ENCODE measurements at places on chromosomes 1 and 21.

DNA sequence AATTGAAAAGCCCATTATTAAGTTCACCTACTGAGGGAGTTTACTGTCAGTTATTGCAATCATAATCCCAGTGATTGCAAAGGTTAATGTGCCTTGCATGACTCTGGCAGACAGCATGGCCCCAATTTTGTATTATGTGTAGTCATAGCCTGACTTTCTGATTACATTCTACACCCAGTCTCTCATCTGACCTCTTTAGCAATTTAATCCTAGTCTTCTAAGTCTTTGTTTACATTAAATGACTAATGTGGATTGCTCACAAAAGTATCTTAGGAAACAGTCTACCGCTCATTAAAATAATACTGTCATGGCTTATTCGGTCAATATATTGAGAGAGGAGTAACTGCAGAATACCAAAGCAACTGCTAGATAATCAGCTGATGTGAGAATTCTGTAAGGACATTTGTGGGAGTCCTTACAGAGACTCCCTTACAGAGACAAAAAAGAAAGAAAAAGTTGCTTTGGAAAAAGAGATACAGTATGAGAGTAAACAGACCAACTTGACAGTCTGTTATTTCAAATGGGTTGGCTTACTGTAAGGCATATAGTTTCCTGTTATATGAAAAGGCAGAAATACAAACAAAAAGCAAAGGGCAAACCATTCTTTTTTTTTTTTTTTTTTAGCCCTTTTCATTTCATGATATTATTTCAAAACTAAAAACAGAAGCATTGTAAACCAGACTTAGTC is 42.8 kb downstream of the SMG7 start:
- no peak for DNase-seq

DNA sequence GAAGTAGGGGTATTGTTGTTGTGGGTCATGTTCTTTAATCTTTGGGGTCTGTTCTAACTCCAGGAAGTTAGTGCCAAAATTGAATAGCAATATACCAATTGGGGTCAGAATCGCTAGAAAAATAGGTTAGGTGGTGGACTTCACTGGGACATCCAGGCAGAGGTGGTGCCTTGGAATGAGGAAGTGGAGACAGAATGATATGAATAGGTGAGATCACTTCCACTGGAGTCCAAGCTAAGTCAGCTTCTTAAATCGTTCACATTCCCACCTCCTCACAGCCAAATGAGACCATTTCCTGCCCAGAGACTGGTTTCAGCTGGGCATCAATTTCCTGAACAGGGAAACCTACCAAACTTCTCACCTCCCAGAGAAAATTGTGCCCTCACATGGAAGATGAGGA is 137.8 kb upstream of the RAB4A start:
- no peak for DNase-seq

DNA sequence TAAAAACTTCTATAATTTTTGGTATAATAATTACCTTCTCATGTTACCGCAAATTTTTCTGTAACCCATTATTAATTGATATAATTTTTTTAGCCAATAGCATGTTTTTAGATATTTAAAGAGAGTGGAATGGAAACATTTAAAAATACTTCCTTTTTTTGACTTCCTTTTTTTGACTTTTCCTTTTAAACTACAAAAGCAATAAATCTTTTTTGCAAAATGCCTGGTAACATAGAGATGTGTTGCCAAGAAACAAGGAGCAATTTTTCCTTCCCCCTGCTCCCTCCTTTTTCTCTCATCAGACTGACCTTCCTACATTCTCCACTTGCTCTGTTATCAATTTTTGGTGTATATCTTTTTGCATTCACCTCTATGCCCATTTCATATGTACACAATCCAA is 666.2 kb downstream of the ADGRL2 start:
- no peak for DNase-seq

- DNase-seq, result no peak
Observed at GRCh38 chr1:67342076-67342890, 34.6 kb downstream of the IL12RB2 start.

- peak; percentile 53 for DNase-seq
Observed at GRCh38 chr1:209755926-209756614, at the start of gene TRAF3IP3. Gene TRAF3IP3 (plus strand): TSS chr1:209756053. CDS start chr1:209760040, 3,987 bp downstream.

GRCh38 chr1:210262167-210262896 is 29.7 kb downstream of the SERTAD4 start:
- no peak for DNase-seq

DNA sequence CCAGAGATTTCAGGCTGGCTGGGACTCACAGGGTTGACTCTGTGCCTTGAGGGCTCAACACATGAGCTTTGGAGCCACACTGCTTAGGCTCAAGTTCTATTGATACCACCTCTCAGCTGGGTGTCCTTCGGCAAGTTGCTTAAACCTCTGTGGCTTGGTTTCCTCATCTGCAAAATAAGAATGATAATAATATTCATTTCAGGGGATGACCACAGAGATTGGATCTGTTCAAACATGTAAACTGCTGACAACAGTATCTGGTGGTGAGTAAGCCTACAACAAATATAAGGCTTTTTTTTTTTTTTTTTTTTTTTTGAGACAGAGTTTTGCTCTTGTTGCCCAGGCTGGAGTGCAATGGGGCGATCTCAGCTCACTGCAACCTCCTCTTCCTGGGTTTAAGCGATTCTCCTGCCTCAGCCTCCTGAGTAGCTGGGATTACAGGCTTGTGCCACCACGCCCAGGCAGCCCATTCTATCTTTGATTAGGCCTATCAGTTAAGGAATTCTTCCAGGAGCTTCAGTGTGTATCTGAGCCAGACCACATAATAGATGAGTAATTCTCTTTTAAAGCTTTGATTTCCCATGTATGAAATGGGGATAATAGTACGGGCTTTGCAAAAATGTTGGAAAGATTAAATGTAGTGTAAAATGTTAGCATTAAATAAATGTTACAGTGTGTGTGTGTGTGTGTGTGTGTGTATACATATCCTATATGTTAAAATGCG is 437.6 kb downstream of the PRDM2 start:
- DNase-seq, result no peak

DNA sequence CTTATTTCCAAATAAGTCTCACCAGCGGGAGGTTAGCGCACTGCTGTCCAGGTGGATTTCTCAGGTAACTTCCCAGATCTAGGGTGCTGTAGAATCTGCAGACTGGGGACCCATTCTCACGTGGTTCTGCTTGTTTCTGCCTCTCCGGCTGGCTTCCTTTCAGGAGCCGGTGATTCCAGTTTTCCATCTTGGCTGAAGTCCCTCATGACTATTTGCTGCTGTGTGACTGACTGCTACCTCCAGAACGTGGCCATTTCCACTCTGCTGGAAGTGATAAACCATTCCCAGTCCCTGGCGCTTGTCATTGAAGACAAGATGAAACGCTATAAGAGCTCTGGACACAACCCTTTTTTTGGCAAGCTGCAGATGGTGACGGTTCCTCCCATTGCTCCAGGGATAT is 76.0 kb downstream of the DOP1B start:
- DNase-seq, result no peak

GRCh38 chr1:100187912-100188311 is 9.9 kb upstream of the LRRC39 start:
- no peak for DNase-seq

- no peak for DNase-seq
Observed at GRCh38 chr1:30452170-30452569, 271.2 kb downstream of the MATN1 start.

- no peak for DNase-seq
Observed at GRCh38 chr1:4658643-4659628, 4.5 kb downstream of the AJAP1 start.

DNA sequence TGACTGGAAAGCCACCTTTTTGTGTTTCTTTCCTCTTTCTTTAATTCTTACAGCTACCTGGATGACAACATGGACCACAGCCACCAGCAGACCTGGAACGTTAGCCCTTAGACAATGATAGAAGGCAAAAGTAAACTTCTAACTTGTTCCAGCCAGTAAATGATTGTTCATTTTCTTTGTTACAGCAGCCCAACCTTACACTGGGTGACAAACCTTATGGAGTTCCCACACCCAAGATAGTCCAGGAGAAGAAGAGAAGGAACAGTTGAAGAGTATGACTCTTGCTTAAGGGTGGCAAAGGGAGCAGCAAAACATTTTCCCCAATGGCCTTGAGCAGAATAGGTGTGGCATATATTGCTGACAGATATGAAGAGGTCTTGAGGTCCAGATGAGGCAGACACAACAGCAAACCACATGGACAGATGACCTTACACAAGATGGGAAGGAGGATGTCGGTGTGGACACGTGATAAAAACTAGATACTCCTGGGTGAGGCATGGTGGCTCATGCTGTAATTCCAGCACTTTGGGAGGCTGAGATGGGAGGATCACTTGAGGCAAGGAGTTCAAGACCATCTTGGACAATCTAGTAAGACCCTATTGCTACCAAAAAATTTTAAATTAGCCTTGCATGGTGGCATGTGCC is 11.8 kb upstream of the FAM76A start:
- DNase-seq, result no peak

DNA sequence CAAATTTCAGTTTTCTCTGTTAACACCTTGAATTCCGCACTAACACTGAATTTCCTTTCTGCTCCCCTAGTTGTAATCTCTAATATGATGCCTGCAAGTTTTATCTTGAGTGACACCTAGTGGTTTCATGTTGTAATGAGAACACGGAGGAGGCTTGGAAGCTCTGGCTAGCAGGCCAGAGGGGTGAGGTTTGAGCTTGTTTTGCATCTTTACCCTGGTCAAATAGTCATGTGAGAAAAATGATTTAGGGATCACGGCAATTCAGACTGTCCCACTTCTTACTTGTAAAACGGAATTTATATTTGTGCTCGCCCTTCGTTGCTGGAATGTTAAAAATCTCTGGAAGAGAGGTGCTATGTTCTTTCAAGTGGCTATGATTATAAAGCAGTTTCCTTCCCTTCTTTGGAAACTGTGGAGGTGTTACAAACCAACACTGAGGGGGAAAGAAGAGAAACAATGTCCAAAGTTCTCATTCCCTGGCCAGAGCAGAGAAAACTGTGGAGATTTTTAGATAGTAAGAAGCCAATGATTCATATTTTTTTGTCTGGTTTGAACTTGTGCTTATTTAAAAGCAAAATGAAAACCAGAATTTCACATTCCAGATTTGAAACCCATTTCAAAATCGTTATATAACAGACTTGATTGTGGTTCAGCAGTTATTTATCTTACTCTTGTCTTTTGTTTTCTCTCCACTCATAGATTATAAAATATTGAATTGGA is 5.3 kb upstream of the MROH9 start:
- DNase-seq, result peak; percentile 36

DNA sequence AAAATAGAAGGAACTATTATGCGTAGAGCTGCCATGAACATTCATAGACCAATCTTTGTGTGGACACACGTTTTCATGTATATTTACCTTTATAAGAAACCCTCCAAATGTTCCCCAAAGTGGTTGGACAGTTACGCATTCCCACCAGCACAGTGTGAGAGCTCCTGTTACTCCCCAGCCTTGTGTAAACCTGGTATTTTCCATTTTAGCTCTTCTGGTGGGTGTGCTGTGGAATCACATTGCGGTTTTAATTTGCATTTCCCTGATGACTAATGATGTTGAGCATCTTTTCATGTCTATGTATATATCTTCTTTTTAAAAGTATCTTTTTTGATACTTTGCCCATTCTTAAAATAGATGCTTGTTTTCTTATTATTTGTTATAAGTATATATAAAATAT is 3.2 kb upstream of the UBASH3A start:
- no peak for DNase-seq

DNA sequence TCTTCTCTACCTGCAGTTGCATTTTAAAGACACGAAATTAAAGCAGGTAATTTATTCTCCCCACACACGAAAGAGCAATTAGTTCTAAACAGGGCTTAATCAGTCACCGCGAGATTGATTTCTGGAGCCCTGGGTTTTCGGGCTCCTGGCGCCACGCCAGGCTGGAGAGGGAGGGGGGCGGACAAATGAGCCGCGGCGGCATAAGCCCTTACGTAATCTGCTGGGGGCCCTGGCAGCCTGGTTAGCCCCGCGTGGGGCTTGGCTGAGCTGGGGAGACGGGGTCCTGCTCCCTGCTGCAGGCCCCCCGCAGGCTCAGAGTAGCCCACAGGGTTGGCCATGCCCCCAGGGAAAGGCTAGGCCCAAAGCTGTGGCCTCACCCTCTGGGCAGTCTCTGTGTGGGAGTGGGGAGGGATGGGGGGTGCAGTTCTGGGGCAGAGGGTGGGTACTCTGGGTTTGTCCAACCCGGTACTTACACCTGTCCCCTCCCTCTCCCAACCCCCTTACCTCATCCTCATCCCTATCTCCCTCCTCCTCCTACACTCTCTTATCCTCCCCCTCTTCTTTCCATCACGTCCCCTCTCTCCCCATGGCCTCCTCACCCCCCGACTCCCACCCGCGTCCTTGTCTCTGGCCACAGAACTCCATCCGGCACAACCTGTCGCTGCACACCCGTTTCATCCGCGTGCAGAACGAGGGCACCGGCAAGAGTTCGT is 19.9 kb downstream of the FOXO6 start:
- DNase-seq, result no peak

DNA sequence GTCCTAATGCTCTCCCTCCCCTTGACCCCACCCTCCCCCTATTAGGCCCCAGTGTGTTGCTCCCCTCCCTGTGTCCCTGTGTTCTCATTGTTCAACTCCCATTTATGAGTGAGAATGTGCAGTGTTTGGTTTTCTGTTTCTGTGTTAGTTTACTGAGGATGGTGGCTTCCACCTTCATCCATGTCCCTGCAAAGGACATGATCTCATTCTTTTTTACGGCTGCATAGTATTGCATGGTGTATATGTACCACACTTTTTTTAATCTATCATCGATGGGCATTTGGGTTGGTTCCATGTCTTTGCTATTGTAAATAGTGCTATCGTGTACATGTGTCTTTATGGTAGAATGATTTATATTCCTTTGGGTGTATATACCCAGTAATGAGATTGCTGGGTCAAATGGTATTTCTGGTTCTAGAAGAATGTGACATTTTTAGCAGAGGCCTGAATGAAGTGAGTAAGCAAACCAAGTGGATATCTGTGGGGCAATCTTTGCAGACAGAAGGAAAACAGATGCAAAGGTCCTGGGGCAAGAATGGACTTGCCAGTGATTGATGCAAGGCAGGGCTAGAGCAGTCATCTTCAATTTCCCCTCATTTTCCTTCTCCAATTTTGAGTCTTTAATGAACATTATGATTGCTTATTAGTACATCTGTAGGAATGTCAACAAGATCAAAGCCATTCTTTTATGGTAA is 50.2 kb downstream of the UBE4B start:
- no peak for DNase-seq

DNA sequence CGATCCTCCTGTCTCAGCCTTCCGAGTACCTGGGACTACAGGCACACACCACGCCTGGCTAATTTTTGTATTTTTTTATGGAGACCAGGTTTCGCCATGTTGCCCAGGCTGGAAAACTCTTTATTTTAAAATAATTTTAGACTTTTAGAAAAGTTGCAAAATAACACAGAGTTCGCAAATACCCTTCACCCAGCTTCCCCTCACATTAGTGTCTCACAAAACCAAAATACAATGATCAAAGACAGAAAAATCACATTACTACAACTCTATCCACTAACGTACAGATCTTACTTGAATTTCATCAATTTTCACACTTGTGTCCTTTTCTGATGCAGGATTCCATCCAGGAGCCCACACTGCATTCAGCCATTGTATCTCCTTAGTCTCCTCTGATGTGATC is 58.8 kb upstream of the ERRFI1 start:
- DNase-seq, result no peak

GRCh38 chr1:186894415-186894814 is 65.7 kb downstream of the PLA2G4A start:
- no peak for DNase-seq

GRCh38 chr1:109821221-109821669 is 57.5 kb upstream of the EPS8L3 start:
- no peak for DNase-seq
